Hepatocyte (in vitro differentiated cells): ENCODE measurements at places on chromosomes 5 and 9. TPM values are rescaled to one million over a fixed set of nuclear protein-coding genes. Genes with fewer than 3 reads are reported as not detected.

- DNase-seq, result no peak
Measured at GRCh38 chr5:5203451-5203850, 63.3 kb downstream of the ADAMTS16 start.

- no peak for DNase-seq
Measured at GRCh38 chr9:114410910-114411309, 23.1 kb upstream of the AKNA start.

DNA sequence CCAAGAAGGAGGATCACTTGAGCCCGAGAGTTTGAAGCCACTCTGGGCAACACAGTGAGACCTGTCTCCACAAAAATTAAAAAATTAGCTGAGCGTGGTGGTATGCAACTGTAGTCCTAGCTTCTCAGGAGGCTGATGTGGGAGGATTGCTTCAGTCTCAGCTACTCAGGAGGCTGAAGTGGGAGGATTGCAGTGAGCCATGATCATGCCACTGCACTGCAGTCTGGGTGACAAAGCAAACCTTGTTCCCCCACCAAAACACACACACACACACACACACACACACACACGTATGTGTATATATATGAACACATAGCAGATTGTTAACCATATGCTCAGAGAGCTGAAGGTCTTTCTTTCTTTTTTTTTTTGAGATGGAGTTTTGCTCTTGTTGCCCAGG lies 157.5 kb upstream of the MAST4 start:
- DNase-seq, result no peak

Gene LCN15
- 1.5 and 35.9 TPM in 2 replicates for total RNA-seq

Gene SLIT3
- total RNA-seq, result 43.8 and 58.4 TPM in 2 replicates
